ENCODE measurements at places on chromosomes 16 and 17. TPM values are rescaled to one million over a fixed set of nuclear protein-coding genes. Genes with fewer than 3 reads are reported as not detected.
A peak's percentile ranks its signal among the peaks of the same experiment; 100 is the strongest.

TMEM100 gene
- total RNA-seq: 14.6 TPM

HOXB1 gene
- total RNA-seq: not detected

TGFB1I1 gene
- total RNA-seq: 63.1 TPM

SLC5A11 gene
- not detected for total RNA-seq

CES1 gene
- total RNA-seq: 2.6 TPM

UBFD1 gene
- total RNA-seq: 16.3 TPM

- H3K4me3 ChIP-seq: no peak overlapping the region
- DNase-seq: no peak
- no peak overlapping the region for H3K27ac ChIP-seq
- H3K4me1 ChIP-seq: peaks cover 4% of the 10 kb centered on the region
- H3K27me3 ChIP-seq: no peaks in the 10 kb centered on the region
- no peaks in the 10 kb centered on the region for H3K36me3 ChIP-seq
Observed at GRCh38 chr16:77067900-77068299, 123.1 kb upstream of the MON1B start.

DNA sequence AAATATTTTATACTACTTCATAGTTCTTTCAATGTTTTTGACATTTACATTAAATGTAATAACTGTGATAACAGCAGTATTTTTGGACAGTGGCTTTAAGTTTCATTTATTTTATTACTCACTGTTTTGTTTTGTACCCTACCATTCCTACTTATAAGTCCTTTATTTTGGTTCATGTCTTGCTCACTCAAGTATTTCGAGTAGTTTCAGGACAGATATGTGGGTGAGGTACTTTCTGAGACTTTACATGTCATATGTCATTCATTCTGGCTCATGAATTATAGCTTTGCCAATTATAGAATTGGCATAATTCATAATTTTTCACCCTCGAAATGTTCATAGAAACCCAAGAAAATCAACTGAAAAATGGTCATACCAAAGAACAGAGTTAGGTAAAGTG lies 44.4 kb downstream of the PIK3R5 start:
- H3K27me3 ChIP-seq: peaks cover under 1% of the 10 kb centered on the region
- no peak for DNase-seq
- H3K4me1 ChIP-seq: no peaks in the 10 kb centered on the region
- no peak overlapping the region for H3K27ac ChIP-seq
- no peak overlapping the region for H3K4me3 ChIP-seq

DNA sequence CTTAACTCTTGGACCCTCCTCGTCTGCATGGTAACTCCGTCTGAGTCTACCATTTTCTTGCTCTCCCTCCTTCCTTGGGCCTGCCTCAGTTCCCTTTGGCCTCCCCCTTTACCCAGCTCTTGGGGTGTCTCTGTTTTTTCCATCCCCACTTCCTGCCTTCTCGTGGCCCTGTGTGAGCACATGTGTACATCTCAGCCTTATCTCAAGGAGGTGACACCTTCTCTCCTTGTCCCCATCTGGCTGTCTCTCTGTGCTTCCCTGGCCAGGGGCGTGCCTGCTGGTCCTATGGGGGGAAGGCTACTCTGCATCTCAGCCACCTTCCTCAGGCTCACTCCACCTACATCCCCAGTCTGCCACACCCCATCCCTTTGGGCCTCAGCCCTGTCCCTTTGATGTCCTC lies 6.6 kb downstream of the CTF1 start:
- H3K27ac ChIP-seq: peak overlapping the region; percentile 88
- no peaks in the 10 kb centered on the region for H3K27me3 ChIP-seq
- H3K4me1 ChIP-seq: peaks cover 40% of the 10 kb centered on the region
- H3K4me3 ChIP-seq: peak overlapping the region; percentile 46

GRCh38 chr16:50360033-50360778 lies 8.6 kb downstream of the BRD7 start:
- DNase-seq: peak; percentile 49
- H3K27me3 ChIP-seq: no peaks in the 10 kb centered on the region
- no peak overlapping the region for H3K4me3 ChIP-seq
- H3K27ac ChIP-seq: peak overlapping the region; percentile 70

DNA sequence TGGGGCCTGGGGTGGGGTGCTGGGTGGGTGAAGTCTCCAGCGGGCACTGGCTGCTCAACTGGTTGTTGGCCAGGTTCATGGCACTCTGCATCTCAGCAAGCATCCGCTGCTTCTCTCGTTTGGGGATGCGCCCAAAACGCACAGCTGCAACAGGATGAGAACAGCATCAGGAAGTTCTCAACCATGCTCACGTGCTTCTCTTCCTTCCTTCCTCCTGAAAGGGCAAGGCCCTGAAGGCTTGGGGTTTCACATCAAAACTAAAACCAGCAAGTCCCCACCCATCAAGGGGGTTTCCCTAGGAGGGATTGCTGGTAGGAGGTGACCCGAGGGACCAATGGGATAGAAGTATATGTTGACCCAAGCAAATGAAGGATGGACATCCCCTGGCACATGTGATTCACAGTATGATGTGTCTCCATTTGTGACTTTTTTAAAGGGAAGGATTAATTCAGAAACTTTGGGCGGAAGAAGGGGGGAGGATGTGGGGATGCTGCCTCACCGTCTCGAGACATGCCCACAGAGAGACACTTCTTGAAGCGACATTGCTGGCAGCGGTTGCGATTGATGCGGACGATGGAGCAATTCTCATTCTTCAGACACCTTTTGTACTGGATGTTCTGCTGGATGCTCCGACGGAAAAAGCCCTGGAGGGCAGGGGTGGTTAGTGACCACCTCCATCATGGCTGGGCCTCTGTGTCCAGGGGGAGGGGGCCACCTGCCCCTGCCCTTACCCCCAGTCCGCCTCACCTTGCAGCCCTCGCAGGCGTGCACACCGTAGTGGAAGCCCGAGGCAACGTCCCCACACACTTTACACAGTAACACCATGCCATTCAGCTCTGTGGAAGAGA lies 4.2 kb downstream of the NR1D1 start:
- DNase-seq: peak; percentile 84
- H3K4me1 ChIP-seq: peaks cover 85% of the 10 kb centered on the region
- no peak overlapping the region for H3K4me3 ChIP-seq
- H3K27me3 ChIP-seq: no peaks in the 10 kb centered on the region
- H3K36me3 ChIP-seq: peaks cover 63% of the 10 kb centered on the region

GRCh38 chr16:81785138-81785924 lies 6.2 kb downstream of the PLCG2 start:
- H3K36me3 ChIP-seq: no peaks in the 10 kb centered on the region
- H3K4me3 ChIP-seq: no peak overlapping the region
- DNase-seq: no peak
- H3K4me1 ChIP-seq: peaks cover 23% of the 10 kb centered on the region
- no peak overlapping the region for H3K27ac ChIP-seq
- peaks cover 18% of the 10 kb centered on the region for H3K27me3 ChIP-seq

- H3K4me1 ChIP-seq: peaks cover 22% of the 10 kb centered on the region
- DNase-seq: peak; percentile 99
- H3K27me3 ChIP-seq: no peaks in the 10 kb centered on the region
- H3K4me3 ChIP-seq: peak within 1 kb of the TSS; percentile 95
Observed at GRCh38 chr16:25111403-25112166, at the start of gene LCMT1. LCMT1 (plus strand) TSS chr16:25111742; CDS start chr16:25111884, 142 bp downstream.

Data from stomach (tissue), 19 donors.